ENCODE measurements at places on chromosomes 5 and 9.

GRCh38 chr5:77844623-77845323, 68.6 kb upstream of the TBCA start:
- no peak overlapping the region for H3K4me3 ChIP-seq
- H3K27ac ChIP-seq, result no peak overlapping the region
- H3K4me1 ChIP-seq, result no peaks in the 10 kb centered on the region
- H3K36me3 ChIP-seq, result no peaks in the 10 kb centered on the region

DNA sequence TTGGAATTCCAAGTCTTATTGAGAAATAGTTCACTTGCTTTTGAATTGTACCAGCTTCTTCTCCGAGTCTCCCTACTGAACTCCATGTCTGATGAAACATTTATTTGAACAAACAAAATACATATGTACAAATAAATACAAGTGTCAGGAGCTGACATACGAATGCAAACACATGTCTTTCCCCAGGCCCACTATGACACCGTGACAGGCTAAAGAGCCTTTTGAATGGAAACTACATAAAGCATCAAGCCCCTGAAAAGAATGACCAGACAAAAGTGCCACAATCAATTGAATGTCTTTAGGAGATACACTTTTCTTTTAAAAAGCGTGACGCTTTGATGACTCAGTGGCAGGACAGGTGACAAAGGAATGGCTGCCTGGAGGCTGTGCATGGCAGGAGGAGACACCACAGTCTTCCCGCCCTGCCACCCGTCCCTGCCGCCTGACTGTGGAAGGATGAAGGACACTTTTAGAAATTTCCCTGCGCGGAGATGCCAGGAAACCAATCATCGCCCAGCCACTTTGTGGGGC, 112.4 kb upstream of the BNC2 start:
- peaks cover 20% of the 10 kb centered on the region for H3K4me1 ChIP-seq
- no peak overlapping the region for H3K27ac ChIP-seq

DNA sequence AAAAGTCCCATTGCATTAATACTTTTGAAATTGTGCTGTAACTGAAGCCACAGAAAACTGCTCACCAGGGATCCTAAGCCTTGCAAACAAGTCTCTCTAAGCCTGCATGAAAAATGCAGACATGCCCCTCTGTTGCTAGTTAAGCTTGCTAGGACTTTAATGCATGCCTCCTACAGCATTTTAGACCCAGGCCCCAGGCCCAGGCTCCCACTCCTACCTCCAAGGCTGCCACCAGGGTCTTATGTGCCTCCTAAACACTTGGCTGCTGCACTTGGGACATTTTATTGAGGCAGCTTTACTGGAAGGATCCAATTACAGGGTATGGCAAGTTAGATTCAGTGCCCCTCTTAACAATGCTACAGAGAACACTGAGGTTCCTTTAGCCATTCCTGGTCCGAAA, 467.3 kb upstream of the CLINT1 start:
- no peak overlapping the region for H3K27ac ChIP-seq
- no peak for DNase-seq
- H3K27me3 ChIP-seq, result no peaks in the 10 kb centered on the region
- H3K4me3 ChIP-seq, result no peak overlapping the region
- peaks cover 7% of the 10 kb centered on the region for H3K36me3 ChIP-seq
- H3K4me1 ChIP-seq, result no peaks in the 10 kb centered on the region

DNA sequence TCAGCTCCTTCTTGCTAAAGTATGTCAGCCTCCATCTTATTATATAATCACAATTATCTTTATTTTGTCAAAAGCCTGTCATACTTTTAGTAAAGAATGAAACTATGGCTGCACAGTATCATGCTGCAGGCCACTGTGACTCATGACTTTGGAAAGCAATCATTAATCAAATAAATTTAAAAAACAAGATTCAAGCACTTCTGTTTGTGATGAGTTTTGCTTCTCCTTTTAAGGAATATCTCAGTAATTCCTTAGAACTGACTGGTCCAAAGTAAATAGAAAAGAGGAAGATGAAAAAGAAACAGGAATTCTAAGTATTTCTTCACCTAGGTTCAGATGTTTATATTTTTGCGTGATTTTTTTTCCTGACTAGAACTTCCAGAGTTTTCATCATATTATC, 83.1 kb downstream of the EDIL3 start:
- H3K4me3 ChIP-seq, result no peak overlapping the region
- no peaks in the 10 kb centered on the region for H3K27me3 ChIP-seq
- peak overlapping the region; percentile 54 for H3K27ac ChIP-seq
- DNase-seq, result no peak

DNA sequence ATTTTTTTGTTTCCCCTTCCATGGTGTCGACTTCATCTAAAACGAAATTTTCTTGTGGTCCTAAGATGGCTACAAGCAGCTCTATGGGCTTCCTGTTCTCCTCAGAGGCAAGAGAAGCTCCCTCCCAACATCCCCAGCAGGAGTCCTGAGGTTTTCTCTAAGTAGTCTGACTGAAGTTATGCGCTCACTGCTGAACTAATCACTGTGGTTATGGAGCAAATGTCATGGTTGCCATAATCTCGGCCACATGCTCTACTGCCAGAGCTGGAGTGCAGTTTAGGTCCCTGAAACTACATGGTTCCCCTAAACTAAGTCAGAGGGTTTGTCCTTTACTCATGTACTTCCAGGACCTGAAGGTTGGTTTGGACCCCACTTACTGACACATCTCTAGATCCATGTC, 68.0 kb upstream of the MAMDC2 start:
- peak overlapping the region; percentile 87 for H3K27ac ChIP-seq
- H3K4me1 ChIP-seq, result peaks cover 28% of the 10 kb centered on the region
- H3K36me3 ChIP-seq, result no peaks in the 10 kb centered on the region
- H3K27me3 ChIP-seq, result no peaks in the 10 kb centered on the region
- DNase-seq, result no peak

GRCh38 chr9:19026375-19026774, 6.6 kb downstream of the SAXO1 start:
- H3K27me3 ChIP-seq, result peaks cover 16% of the 10 kb centered on the region
- H3K36me3 ChIP-seq, result no peaks in the 10 kb centered on the region
- no peak overlapping the region for H3K27ac ChIP-seq
- DNase-seq, result no peak
- H3K4me1 ChIP-seq, result peaks cover 7% of the 10 kb centered on the region

- no peaks in the 10 kb centered on the region for H3K36me3 ChIP-seq
- H3K4me3 ChIP-seq, result no peak overlapping the region
- H3K27ac ChIP-seq, result no peak overlapping the region
- no peaks in the 10 kb centered on the region for H3K27me3 ChIP-seq
These were observed 3.7 kb downstream of the C9 start for GRCh38 chr5:39360471-39361111.

- H3K27ac ChIP-seq, result peak overlapping the region; percentile 89
- no peak overlapping the region for H3K4me3 ChIP-seq
- H3K27me3 ChIP-seq, result no peaks in the 10 kb centered on the region
- peaks cover 22% of the 10 kb centered on the region for H3K36me3 ChIP-seq
- no peak for DNase-seq
These were observed 86.2 kb downstream of the MRPS27 start for GRCh38 chr5:72233835-72234234.

GRCh38 chr9:106287091-106287631, 575.8 kb upstream of the ZNF462 start:
- no peaks in the 10 kb centered on the region for H3K36me3 ChIP-seq
- peaks cover 12% of the 10 kb centered on the region for H3K27me3 ChIP-seq
- H3K4me1 ChIP-seq, result peaks cover 17% of the 10 kb centered on the region
- no peak for DNase-seq
- no peak overlapping the region for H3K4me3 ChIP-seq
- no peak overlapping the region for H3K27ac ChIP-seq

GRCh38 chr9:109122726-109123621, 3.2 kb upstream of the TMEM245 start:
- no peaks in the 10 kb centered on the region for H3K27me3 ChIP-seq
- no peak overlapping the region for H3K27ac ChIP-seq
- no peak overlapping the region for H3K4me3 ChIP-seq

GRCh38 chr5:59765446-59765845, 128.1 kb downstream of the PDE4D start:
- no peak overlapping the region for H3K27ac ChIP-seq
- DNase-seq, result no peak
- no peaks in the 10 kb centered on the region for H3K36me3 ChIP-seq
- H3K27me3 ChIP-seq, result no peaks in the 10 kb centered on the region
- H3K4me1 ChIP-seq, result peaks cover 48% of the 10 kb centered on the region

- peaks cover 67% of the 10 kb centered on the region for H3K4me1 ChIP-seq
- no peaks in the 10 kb centered on the region for H3K36me3 ChIP-seq
These were observed 1.4 kb downstream of the GLIS3 start for GRCh38 chr9:4298255-4299004.

GRCh38 chr5:137888863-137889759, at the start of gene PKD2L2:
TSS of gene PKD2L2 (plus strand) at chr5:137889457. CDS start at chr5:137889492, 35 bp downstream.
- H3K4me3 ChIP-seq, result no peak within 1 kb of the TSS
- no peaks in the 10 kb centered on the region for H3K36me3 ChIP-seq
- DNase-seq, result peak; percentile 85
- H3K27ac ChIP-seq, result no peak within 1 kb of the TSS
- H3K4me1 ChIP-seq, result peaks cover 4% of the 10 kb centered on the region

Data from osteocyte (in vitro differentiated cells).